ENCODE measurements at places on chromosomes 11 and 22.

- DNase-seq = no peak
These were observed 94.6 kb upstream of the ALKBH3 start for GRCh38 chr11:43786016-43786415.

DNA sequence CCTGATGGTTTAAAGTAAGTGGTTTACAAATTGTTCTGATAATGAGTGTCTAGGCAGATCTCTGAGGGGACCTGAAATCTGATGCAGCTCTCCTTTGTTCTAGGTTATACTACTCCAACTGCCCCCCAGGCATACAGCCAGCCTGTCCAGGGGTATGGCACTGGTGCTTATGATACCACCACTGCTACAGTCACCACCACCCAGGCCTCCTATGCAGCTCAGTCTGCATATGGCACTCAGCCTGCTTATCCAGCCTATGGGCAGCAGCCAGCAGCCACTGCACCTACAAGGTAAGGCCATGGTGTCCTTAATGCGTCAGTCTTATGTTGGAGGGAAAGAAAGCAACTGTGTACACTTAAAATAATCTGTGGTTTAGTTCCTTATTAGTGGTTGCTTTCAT is 9.9 kb downstream of the EWSR1 start:
- no peak for DNase-seq

DNA sequence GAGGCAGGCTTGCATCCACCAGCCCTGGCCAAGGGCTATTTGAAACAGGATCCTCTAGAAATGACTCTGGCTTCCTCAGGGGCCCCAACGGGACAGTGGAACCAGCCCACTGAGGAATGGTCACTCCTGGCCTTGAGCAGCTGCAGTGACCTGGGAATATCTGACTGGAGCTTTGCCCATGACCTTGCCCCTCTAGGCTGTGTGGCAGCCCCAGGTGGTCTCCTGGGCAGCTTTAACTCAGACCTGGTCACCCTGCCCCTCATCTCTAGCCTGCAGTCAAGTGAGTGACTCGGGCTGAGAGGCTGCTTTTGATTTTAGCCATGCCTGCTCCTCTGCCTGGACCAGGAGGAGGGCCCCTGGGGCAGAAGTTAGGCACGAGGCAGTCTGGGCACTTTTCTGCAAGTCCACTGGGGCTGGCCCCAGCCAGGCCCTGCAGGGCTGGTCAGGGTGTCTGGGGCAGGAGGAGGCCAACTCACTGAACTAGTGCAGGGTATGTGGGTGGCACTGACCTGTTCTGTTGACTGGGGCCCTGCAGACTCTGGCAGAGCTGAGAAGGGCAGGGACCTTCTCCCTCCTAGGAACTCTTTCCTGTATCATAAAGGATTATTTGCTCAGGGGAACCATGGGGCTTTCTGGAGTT is 13.3 kb downstream of the IL10RA start:
- no peak for DNase-seq

- DNase-seq = no peak
These were observed 47.0 kb upstream of the CARS1 start for GRCh38 chr11:3104051-3104714.

GRCh38 chr11:75352588-75353206 is 1.2 kb upstream of the ARRB1 start:
- no peak for DNase-seq

GRCh38 chr22:17612057-17612456 is 16.5 kb downstream of the ATP6V1E1 start:
- no peak for DNase-seq

GRCh38 chr11:69697861-69698260 is 6.0 kb downstream of the FGF19 start:
- no peak for DNase-seq

DNA sequence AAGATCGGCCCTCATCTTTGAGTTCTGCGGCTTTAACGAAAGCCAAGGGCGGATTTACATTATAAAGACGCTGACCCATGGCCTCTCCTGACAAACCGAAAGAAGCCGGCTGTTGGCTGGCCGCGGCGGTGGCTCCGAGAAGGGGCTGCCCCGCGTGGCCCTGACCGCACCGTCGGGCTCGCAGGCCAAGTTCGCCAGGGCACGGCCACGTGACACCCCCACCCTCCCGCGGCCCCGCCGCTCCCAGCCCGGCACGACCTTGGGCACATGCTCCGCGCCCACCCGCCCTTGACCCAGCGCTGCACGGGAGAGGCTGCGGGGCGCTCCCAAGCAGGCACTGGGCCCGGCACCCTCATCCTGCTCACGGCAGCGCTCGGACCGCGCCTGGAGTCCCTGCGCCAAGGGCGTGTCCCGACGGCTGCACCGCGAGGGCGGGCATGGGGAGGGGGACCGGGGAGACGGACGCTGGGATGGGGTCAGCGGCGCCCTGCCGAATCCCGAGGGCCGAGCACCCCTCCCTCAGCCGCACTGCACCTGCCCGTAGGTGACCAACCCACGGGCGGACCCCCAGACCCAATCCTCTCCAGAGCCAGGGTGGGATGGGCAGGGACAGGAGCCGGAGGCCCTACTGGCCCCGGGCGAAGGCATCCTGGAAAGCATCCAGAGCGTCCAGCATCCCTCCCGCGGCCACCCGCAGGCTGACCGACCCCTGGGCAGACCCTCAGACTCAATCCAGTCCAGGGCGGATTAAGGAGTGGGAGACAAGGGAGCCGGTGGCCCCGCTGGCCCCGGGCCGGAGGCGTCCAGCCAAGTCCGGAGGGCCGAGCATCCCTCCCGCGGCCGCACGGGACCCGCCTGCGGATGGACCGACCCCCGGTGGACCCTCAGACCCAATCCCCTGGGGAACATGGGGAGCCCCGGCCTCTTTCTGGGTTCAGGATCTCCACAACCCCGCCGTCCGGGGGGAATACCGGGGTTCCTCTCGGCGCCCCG is 759 bp downstream of the CPT1A start:
- no peak for DNase-seq

- DNase-seq = no peak
These were observed 11.0 kb upstream of the CWF19L2 start for GRCh38 chr11:107468596-107468995.

DNA sequence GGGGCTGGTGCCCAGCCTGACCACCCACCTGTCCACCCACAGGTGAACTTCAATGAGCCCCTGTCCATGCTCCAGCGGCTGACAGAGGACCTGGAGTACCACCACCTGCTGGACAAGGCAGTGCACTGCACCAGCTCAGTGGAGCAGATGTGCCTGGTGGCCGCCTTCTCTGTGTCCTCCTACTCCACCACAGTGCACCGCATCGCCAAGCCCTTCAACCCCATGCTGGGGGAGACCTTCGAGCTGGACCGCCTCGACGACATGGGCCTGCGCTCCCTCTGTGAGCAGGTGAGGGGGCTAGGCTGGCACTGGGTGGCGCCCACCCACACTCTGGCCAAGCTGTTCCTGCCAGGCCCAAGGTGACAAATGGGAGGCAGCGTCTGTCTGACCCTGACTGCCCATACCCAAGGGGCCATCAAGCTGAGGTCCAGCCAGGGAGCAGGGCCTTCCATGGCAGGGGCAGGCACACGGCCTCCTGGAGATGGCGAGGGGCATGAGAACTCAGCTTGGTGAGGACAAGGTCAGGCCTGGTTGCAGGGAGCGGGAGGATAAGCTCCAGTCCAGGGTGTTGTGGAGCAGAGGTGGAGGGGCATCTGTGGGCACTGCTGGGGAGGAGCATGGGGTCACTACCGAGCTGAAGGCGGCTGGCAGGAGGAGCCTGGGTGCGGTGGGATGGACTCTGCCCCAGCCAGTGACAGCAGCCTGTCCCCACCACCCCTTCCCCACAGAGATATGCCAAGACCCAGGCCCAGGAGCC is 77.7 kb downstream of the MORC2 start:
- DNase-seq = no peak

DNA sequence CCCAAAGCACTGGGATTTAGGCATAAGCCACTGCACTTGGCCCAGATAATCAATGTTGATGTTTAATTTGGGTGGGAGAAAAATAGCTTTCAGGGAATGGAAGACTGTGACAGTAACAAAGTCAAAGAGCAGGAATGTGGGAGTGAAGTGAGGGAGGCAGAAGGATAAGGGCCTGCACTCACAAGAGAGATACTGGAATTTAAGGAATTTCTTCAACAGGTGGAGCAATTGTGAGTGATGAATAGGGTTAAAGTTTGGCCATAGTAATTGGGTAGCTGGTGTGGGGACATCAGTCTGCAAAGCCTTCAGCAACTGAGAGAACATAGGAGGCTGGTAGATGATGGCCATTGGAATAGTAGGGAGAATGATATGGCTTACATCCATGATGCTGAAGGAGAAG is 8.6 kb upstream of the APBB1 start:
- DNase-seq = no peak

DNA sequence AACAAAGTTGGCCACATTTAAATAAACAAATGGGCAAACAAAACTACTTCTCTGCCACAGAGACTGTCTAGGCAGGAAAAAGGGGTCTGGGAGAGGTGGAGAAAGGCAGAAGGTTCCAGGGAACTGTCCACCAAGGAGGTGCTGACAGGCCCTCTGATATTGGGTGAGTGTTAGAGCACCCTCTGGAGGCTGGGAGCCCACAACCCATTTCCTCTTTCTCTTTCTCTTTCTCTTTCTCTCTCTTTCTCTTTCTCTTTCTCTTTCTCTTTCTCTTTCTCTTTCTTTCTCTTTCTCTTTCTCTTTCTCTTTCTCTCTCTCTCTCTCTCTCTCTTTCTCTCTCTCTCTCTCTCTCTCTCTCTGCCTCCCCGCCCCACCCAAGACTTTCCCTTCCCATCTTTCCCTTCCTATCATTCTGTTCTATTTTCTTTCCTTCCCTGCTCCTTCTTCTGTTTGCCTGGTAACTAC is 912.8 kb downstream of the DLG2 start:
- no peak for DNase-seq

DNA sequence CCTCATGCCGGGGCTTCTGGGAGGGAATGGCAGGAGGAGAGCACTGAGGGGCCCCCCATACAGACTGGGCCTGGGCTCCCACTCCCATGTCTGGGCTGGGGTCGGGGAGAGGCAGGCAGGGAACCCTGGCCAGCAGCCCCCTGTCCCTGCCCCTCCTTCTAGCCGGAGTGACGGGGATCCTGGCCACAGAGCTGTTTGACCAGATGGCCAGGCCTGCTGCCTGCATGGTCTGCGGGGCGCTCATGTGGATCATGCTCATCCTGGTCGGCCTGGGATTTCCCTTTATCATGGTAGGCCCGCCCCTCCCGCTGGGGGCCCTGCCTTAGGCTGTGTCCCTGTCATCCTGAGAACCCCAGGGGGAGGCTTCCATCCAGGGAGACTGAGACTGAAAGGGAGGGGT is 10.0 kb upstream of the MIF start:
- DNase-seq = no peak

GRCh38 chr11:111833524-111833923 is 37.9 kb downstream of the ALG9 start:
- DNase-seq = no peak

DNA sequence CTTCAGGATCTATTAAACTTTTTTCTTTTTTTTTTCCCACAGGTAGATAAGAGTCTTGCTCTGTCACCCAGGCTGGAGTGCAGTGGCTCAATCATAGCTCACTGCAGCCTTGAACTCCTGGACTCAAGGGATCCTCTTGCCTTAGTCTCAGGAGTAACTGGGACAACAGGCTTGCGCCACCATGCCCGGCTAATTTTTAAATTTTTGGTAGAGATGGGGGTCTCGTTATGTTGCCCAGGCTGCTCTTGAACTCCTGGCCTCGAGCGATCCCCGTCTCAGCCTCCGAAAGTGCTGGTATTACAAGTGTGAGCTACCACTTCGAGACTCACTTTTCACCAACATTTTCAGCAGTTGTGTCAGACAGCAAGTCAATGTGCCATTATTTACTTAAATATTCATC is 962 bp downstream of the SIRT3 start:
- no peak for DNase-seq

- no peak for DNase-seq
These were observed 515 bp downstream of the BACE1 start for GRCh38 chr11:117315285-117316196.

DNA sequence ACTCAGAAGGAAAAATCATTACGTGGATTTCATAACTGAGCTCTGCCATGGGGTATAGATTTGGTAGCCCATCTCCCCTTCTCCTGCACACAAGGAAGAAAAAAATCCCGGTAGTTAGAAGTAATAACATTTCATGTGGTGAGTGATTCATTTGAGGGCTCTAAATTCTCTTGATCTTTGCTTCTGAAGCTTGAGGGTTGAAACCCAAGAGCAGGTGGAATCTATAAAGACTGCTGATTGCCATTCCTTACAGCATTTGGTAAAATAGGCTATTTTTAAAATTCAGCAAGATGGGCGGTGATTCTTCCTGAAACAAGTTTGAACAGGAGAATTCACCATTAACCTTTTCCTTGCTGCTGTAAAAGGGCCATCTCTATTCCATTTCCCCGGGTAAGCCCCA is 266.1 kb downstream of the CADM1 start:
- DNase-seq = no peak

- DNase-seq = no peak
These were observed 24.8 kb downstream of the TMPRSS5 start for GRCh38 chr11:113681282-113681681.

DNA sequence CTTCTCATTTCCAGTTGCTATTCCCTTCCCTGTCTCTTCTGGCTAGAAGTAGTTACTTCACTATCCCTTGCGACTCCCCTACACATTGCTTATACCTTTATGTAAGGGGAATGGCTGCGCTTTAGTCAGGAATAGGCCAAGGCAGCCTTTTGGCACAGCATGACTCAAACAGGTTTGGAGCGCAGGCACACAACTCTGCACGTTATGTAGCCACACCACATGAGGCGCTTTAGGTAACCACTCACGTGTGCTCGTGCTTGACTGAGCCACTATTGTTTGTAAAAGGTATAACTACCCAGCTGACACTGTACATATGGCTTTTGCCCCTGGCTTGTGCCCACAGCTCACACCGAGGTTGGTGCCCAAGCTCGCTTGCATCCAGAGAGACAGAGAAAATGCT is 46.7 kb upstream of the LIPT2 start:
- no peak for DNase-seq

- no peak for DNase-seq
These were observed 4.8 kb upstream of the GDPD5 start for GRCh38 chr11:75530577-75530976.

DNA sequence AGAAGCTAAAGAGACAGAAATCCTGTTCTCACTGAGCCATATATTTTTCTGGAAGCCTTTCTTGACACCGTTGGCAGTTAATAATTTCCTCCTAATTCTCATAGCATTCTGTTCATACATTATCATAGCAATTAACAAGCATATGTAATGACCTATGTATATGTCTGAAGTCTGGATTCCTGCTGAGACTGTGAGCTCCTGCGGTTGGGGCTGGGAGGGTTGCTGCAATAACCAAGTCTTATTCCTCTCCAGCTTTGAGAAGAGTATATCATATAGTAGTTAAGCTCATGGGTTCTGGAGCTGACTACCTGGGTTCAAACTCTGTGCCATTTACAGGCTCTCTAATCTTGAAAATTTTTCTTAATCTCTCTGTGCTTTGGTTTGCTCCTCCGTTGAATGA is 175.2 kb downstream of the MAML2 start:
- DNase-seq = no peak
